ENCODE measurements at places on chromosomes 2 and 18. TPM values are rescaled to one million over a fixed set of nuclear protein-coding genes. Genes with fewer than 3 reads are reported as not detected.

DNA sequence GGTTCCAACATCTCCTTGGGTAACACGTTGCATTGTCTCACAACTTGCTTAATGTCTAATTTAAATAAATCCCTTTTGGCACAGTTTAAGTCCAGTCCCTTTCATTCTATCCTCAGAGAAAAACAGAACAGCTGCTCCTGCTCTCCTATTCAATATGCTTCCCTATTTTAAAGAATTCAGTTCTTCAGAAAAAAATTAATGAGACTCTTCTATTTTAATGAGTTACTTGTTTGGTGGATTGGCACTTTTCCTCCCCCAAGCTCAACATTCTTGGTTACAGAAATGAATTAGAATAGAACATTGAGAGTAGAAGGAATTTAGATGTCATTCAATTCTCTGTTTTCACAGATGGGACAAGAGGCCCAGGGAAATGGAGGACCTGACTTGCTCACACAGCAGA, 116.9 kb upstream of the ATP8B1 start:
- DNase-seq: no peak

GRCh38 chr2:174007010-174007409, 41.8 kb upstream of the SP3 start:
- DNase-seq: no peak

- DNase-seq: no peak
Observed at GRCh38 chr2:160576054-160576499, 82.5 kb upstream of the RBMS1 start.

DNA sequence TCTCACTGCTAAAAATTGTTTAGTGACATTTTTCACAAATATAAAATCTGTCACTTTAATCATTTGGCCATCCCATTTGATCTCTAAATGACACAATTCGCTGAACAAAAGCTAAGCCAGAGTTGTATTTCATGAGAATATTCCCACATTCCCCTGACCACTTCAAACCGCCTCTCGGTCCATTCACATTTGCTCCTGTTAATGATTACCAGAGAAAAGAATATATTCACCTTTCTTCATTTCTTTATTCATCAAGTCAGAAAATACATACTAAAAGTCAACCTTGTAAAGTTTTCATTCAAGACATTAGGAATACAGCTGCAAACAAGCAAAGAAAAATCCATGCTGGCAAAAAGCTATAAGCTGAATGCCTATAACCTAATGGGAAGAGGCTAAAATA, 225.5 kb downstream of the DOK6 start:
- no peak for DNase-seq

DNA sequence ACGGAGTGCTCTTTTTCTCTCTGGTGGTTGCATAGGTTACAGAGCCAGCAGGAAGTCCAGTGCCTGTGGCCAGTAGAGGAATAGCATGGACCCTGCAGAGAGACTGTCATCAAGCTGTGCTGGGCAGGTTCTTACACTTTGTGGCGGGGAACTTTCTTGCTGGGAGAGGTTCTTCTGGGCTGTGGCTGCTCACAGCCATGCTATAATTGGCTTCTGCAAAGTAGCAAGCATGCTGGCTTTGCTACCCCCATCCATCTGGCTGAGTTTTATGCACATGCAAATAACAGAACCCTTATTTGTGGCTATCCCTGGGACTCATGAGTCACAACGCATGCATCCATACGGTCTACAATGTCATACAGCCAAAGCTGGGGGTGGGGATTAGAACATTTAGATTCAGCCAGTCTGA, 68.9 kb downstream of the PLCL1 start:
- peak; percentile 37 for DNase-seq

- no peak for DNase-seq
Observed at GRCh38 chr2:1224901-1225300, 188.4 kb upstream of the TPO start.

DNA sequence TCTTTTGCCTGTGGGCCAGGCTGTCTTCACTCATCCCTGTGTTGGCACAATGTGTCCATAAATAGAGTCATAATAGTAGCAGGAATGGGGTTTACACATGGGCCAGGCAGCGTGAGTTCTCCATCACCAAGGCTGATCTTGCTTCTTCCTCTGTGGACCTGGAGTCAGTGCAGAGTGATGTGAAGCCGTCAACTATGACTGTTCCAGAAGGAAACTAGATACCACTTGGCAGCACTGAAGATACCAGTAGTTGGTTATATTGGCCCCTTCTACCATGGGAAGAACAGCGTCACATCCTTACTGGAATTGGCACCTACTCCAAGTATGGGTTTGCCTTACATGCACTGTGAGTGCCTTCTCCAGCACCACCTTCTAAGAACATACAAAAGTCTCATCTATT, 30.2 kb downstream of the COPS8 start:
- no peak for DNase-seq

DNA sequence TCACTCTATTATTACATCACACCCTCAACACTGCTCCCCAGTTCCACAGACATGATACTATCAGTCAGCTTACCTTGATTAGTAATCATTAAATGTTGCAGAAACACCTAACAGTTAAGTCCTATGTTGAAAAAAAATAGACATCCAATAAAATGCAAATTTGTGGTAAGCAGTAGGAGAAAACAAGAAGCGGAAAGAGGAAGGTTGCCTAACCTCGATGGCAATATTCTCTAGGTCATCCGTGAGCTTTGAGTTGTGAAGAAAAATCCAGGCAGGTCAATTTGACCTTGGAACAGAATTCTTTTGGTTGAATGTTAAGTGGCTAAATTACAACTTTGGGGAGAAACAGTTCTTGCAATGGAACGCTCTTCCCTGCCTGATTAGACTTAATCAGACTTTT, 264.4 kb downstream of the AFF3 start:
- DNase-seq: no peak

GRCh38 chr2:26704441-26704977, 12.0 kb downstream of the KCNK3 start:
- no peak for DNase-seq

- no peak for DNase-seq
Observed at GRCh38 chr2:111062417-111062816, 58.3 kb upstream of the BCL2L11 start.

DNA sequence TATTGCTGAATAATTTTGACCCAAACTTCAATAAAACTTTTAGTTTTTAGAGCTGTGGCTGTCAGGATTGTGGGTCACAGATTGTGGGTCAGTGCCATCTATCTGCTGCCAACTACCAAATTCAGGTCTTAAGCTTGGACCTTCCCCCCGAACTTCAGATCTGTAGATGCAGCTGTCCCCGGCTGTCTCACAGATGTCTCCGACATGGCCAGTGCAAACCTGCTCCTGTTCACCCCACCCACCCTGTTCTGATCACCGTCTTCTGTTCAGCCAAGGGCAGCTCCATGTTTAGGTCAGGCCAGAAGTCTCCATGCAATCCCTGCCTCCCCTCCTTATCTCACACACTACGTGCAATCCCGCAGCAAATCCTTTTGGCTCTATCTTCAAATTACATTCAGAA, 175.0 kb downstream of the PRKCE start:
- no peak for DNase-seq

DNA sequence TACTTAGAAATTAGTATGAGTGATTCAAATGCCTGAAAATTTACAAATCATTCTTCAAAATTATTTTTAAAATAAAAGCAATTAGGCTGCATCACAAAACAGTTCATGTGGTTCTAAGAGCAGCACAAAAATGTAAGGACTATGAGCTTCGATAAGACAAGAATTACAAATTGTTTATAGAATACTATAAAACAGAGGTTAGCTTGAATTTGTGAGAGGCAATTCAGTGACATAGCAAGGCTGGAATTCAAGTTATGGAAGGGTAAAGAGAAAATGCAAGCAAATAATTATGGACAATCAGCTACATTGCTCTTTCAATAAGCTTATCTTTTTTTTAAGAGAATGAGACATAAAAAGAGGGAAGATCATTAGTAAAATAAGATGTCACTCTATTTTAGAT, 7.1 kb upstream of the XIRP2 start:
- no peak for DNase-seq

- no peak for DNase-seq
Observed at GRCh38 chr18:45553723-45554388, 61.4 kb upstream of the SLC14A2 start.

DNA sequence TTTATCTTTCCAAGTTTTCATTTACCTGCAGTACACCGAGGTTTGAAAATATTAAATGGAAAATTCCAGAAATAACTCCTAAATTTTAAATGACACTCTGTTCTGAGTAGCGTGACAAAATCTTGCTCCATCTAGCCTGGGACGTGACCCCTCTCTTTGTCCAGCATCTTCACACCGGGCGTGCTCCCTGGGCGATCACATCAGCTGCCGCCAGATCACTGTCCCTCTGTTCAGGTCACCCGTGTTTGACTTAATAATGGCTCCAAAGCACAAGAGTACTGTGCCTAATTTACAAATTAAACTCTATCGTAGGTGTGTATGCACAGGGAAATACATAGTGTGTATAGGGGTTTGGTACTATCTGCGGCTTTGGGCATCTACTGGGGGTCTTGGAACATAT, 6.1 kb upstream of the TMEM185B start:
- DNase-seq: no peak

- DNase-seq: no peak
Observed at GRCh38 chr2:235168174-235168979, 216.6 kb downstream of the SH3BP4 start.

- DNase-seq: no peak
Observed at GRCh38 chr2:134668821-134669220, 50.0 kb downstream of the TMEM163 start.

DNA sequence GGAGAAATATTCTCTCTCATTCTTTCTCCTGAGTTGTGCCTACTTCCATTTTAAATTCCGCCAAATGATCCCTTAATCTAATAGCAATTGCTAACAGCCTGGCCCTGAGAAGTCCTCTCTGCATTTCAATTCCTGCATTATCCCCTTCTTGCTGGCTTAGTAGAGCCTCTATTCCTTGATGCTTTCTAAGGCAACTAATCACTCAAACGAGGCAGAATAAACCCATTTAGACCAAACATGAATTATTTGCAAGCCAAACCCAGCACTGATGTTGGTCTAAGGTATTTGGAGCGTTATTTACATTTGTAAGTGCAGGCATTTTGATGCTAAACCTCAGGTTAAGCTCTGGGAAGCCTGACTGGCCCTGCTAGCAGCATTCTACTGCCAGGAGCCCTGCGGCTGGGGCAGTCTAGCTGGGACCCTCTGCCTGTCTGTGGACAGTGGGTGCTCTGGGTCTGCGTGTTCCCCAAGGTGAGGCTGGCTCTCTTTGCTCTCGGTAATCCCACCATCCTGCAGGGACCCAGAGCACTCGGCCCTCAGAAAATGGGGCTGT, 173.1 kb upstream of the HS6ST1 start:
- DNase-seq: no peak

DNA sequence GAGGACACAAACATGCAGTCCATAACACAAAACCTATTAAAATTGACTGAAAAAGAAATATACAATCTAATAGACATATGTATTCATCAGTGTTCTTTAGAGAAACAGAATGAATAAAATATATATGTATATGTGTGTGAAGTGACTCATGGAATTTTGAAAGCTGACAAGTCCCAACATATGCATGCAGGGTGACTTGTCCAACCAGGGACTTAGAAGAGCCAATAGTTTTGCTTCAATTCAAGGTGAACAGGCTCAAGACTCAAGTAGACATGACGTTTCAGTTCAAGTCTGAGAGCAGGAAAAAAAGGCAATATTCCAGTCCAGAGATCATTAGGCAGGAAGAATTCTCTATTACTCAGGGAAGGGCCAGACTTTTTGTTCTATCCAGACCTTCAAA, 271.2 kb upstream of the SETBP1 start:
- no peak for DNase-seq

DNA sequence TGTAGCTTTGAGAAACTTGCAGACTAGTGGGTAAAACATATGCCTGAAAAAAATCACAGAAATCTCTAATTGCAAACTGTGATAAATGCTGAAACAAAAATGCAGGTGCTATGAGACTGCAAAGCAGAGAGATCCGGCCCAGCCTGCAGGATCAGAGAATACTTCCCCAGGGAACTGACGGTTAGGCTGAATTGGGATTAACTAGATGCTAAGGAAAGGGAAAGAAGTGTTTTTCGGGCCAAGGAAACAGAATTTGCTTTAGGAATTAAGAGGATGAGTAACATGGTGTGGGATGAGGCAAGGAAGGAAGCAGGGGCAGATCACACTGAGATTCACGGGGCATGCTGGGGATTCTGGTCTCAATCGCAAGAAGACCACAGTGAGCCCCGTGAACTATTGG, 71.5 kb downstream of the OSBPL6 start:
- no peak for DNase-seq

GRCh38 chr18:78711971-78712370, 267.6 kb upstream of the SALL3 start:
- no peak for DNase-seq

- DNase-seq: no peak
Observed at GRCh38 chr18:35191698-35192025, 49.2 kb upstream of the ZNF397 start.

GRCh38 chr18:34659579-34660517, 50.2 kb upstream of the DTNA start:
- peak; percentile 58 for DNase-seq

GRCh38 chr2:237670641-237671040, 43.3 kb downstream of the LRRFIP1 start:
- no peak for DNase-seq

GRCh38 chr18:48842259-48843061, 108.3 kb downstream of the SMAD7 start:
- DNase-seq: no peak

GRCh38 chr2:2577407-2577831, 246.3 kb upstream of the MYT1L start:
- DNase-seq: peak; percentile 92

DNA sequence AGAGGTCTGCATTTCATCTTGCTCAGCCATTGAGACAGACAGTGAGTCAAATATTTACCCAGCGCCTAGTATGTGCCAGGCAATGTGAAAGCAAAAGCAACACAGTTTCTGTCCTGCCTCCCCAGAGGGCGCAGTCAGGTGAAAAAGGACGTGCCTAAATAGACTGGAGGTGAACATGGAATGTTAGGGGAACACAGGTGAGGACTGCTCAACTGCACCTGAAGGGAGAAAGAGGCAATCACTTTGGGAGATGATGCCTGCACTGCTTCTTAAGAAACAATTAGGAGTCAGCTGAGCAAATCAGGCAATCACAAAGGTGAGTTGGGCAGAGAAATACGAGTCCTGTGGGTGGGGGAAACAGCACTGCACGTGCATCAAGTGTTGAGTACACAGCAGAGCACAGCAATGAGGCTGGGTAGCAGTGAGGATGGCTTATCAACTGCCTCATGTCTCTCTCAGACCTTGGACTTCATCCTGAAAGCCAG, 218.3 kb upstream of the SMAD7 start:
- DNase-seq: no peak

DNA sequence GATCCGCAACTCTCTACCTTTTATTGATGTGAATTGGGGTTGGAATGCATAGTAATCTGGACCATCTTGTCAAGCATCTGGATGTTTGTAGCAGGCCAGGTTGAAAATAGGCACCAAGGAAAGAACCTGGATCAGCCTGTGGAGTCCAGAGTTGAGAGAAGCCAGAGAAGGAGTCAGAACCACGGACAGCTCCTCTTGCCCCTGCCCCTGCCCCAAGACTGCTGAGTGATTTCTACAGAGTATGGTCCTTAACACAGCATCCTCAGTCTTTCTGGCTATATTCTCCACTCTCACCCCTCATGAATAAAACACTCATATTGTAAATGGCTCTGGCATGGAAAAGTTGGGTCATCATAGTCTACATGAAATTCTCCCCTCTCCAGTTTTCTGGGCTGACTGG, 154.6 kb downstream of the LOXHD1 start:
- no peak for DNase-seq

- DNase-seq: no peak
Observed at GRCh38 chr18:5582849-5583681, 39.3 kb upstream of the EPB41L3 start.

- DNase-seq: no peak
Observed at GRCh38 chr2:132497591-132497990, 81.0 kb downstream of the GPR39 start.

TTLL4 gene
- 13.7 TPM for polyA plus RNA-seq

PJVK gene
- polyA plus RNA-seq: 0.22 TPM

Data from brain (organoid and tissue), 16 donors.